ENCODE measurements at places on chromosomes 1 and 21. TPM values are rescaled to one million over a fixed set of nuclear protein-coding genes. Genes with fewer than 3 reads are reported as not detected.

- DNase-seq, result no peak
Observed at GRCh38 chr1:35574655-35575415, 1.7 kb downstream of the TFAP2E start.

DNA sequence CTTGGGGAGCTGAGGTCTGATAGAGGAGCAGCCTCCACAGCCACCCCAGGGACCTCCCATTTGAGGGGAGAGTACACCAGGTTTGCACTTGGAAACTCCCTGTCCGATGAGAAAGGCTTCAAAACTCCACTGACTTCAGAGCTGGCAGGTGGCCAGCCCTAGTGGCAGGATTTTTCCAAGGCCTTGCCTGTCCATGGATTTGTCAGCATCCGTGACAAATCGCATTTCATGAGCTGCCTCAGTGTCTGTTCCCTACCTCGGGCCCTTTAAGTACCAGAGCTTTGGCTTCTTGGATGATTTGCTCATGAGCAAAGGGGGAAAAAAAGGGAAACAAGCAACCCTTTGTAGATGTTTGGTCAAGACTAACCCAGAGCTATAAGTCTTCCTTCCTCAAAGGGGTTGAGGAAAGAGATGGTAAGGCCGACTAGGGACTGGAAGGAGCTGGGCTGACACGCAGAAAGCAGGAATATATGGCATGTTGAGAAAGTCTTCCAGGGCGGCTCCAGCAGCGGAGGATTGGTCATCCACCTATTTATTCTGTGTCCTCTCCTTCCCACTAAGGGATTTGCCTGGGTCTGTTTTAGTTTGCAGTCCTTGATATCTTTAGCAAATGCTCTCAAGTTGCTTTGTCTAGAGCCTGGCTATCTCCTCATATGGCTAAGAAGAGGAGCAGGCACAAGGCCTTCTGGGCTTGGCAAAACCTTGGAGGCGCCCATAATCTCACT is 2.7 kb upstream of the HSPG2 start:
- DNase-seq, result no peak

TMIGD3 gene
- not detected for total RNA-seq

AGL gene
- total RNA-seq, result 16.1 TPM

All from activated T-cell treated with anti-CD3 and anti-CD28 coated beads, Interleukin-2, amount 50 U/mL, for 4 hours (primary cell).